HepG2 (cell line): ENCODE measurements at places on chromosomes 5 and 9.
A peak's percentile ranks its signal among the peaks of the same experiment; 100 is the strongest.

- no peak for DNase-seq
Measured at GRCh38 chr9:132237481-132237880, 75.6 kb downstream of the NTNG2 start.

- DNase-seq, result no peak
Measured at GRCh38 chr5:54523534-54523933, 6.0 kb downstream of the SNX18 start.

DNA sequence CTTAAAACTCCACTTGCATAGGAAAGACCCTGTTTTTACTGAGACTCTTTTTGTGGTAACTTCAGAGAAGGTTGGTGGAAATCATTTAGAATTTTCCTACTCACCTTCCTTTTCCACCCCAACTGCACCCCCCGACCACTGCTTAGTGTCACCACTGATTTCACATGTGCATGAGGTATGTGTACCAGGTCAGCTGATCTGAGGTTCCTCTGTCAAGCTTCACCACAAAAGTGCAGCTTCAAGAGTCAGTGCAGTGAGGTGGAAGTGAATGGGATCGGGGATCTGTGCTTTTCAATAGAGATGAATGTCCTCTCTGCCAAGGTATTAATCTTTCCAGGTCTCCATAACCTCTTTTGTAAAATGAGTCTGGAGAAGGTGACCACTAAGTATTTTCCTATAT, 260.5 kb upstream of the WWC1 start:
- DNase-seq, result no peak

DNA sequence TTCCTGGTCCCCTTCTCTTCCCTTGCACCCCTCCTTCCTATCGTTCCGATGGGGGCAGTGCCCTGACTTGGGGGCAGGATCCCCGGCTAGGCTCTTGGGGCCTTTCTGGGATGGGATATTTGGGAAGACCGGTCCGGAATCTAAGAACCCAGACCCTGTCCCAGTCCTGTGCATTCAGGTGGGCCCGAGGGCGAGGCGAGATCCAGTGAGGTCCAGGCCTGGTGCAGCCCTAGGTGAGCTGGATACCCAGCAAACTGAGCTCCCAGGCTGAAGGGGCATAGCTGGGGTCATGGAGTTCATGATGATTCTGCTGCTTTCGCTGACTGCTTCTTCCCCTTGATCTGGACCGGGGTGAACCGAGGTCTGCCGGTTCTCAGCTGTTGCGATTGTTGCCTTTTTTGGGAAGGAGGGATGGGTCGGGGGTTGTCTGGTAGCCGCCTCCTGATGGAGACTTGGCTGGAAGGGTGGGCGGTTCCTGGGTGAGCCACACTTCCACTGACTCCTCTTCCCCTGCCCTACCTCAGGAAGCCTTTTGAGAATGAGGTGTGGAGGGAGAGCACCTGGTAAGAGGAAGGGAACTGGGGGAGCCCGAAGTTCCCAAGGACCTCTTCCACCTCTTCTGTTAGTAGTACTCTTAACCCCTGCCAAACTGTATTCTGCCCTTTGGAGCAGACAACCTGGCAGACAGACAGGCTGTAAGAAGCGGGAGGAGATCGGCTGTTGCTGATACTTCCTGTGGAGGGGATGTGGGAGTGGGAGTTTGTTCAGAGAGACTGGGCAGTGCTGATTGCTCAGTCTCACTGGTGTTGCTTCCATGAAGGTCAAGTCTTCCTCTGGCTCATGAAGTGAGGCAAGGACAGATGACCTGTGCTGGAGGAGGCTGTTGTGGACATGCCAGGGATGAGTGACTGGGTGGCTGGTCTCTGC, 1.0 kb downstream of the LRRC8A start:
- DNase-seq, result peak; percentile 31

DNA sequence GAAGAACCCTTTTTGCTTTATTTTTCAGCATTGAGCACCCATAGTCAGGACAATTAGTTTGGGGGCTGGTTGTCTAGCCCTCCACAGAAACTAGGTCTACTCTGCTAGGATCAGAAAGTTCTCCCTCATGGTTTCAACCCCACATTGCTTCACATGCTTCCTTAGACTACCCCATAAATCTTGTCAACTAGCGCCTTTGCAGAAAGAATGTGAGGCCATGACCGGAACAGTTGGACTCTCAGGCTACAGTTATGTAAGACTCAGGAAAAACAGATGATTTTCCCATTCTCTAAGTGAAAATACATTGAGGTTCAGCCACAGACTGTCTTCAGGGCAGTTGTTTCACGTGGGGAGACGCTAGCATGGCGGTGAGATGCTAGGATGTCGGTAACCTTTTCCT, 255.6 kb downstream of the NR3C1 start:
- DNase-seq, result no peak

DNA sequence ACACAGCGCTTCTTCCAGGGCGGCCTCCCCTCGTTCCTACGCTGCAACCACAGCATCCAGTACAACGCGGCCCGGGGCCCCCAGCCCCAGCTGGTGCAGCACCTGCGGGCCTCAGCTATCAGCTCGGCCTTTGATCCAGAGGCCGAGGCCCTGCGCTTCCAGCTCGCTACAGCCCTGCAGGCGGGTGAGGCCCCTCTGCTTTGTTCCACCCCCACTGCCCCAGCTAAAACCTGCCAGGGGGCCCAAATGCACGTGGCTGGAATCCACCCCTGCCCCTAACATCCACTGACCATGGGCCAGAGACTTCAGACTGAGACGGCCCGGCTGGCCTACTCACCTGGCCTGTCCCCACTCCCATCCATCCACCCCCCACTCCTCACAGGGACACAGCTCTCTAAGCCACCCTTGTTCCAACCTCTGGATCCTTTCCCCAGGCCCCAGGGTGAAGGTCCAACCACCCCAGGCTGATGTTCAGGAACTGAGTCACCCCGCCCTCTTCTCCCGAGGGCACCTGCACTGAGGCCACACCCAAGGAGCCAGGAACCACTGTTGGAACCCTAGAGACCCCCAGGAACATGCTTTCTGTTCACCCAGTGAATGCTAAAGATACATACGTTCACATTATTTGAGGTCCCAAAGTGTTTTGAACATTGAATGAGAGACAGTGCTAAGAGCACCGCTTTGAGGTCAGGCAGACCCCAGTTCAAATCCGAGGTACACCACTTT, 18.9 kb upstream of the ASS1 start:
- no peak for DNase-seq

- DNase-seq, result peak; percentile 44
Measured at GRCh38 chr9:124735121-124735520, 36.0 kb downstream of the NR6A1 start.

- DNase-seq, result no peak
Measured at GRCh38 chr5:149567226-149567625, 14.1 kb upstream of the ARHGEF37 start.

- no peak for DNase-seq
Measured at GRCh38 chr5:176656467-176656990, 9.2 kb downstream of the TSPAN17 start.
